ENCODE measurements at places on chromosomes 5 and 9. TPM values are rescaled to one million over a fixed set of nuclear protein-coding genes. Genes with fewer than 3 reads are reported as not detected.

CFAP77 gene
- not detected for total RNA-seq

RAB3C gene
- not detected for total RNA-seq

DNA sequence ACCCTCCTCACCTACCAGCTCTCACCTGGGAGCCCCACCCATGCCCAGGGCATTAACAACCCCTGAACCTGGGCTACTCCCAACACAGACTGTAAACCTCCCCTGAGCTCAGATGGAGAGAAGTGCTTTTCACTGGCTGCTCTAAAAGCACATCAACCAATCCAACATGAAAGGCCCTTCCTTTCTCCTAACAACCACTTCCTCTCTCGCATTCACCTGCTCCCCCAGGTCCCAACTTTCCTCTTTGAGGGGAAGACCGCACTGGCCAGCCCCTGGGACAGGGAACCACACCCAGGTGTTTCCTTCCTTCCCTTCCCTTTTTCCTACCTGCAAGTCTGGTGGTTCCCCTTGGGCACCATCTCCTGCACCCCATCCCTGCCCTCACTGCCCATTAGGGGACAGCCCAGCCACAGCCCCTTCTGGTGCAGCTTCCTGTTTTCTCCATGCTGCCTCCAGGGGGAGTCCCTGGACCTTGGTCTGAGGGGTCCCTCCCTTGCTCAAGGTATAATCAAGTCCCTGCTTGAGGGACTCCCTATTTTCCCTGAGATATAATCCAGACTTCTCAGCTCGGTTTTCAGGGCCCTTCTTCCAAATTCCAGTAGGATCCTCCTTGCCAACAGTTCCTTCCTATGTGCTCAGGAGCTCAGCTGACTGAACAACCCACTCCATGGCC, 30.5 kb upstream of the DAB2IP start:
- peak; percentile 29 for DNase-seq

PCYOX1L gene
- total RNA-seq, result 6.4 TPM

DNA sequence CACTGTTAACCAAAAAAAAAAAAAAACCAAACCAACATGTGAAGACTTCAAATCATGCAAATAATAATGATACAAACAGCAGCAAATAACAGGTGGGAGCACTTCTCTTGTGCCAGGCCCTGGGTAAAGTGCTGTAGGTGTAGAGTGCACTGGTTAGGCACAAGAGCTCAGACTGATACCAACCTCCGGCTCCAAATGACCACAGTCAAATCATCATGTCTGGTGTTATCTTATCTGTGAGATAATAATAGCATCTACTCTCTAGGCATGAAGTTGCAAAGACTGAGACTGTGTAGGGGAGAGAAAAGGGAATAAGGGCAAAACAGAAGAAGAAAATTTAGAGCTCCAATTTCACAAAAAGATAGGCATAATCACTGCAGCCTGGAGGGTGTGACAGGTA, 159.5 kb downstream of the ARL15 start:
- DNase-seq, result no peak

EQTN gene
- total RNA-seq, result not detected

GRCh38 chr5:52692039-52692438, 95.7 kb upstream of the ITGA1 start:
- DNase-seq, result peak; percentile 68

IFT74 gene
- total RNA-seq, result 15.5 TPM

DNA sequence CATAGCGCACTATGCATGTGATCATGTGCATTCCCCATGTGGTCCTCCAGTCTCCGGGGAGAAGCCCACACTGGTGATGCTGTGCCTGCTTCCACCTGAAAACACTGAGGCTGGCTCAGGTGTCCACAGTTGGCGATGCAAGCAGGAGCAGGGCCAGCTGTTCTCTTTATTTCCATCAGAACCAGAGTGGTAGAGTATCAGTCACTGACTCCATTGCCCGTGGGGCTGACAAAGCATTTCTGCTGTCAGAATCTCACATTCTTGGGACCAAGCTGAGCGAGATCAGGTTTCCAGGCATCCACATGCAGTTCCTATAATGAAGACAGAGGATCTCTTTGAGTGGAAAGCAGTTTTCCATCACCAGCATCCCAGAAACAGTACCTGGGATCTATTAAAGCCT, 52.5 kb downstream of the GADD45G start:
- DNase-seq, result no peak

PDGFRB gene
- 341 TPM for total RNA-seq

FOXD4L4 gene
- not detected for total RNA-seq

GRCh38 chr9:117887383-117887782, 183.2 kb downstream of the TLR4 start:
- no peak for DNase-seq

HSPB3 gene
- total RNA-seq, result 6.1 TPM

DNA sequence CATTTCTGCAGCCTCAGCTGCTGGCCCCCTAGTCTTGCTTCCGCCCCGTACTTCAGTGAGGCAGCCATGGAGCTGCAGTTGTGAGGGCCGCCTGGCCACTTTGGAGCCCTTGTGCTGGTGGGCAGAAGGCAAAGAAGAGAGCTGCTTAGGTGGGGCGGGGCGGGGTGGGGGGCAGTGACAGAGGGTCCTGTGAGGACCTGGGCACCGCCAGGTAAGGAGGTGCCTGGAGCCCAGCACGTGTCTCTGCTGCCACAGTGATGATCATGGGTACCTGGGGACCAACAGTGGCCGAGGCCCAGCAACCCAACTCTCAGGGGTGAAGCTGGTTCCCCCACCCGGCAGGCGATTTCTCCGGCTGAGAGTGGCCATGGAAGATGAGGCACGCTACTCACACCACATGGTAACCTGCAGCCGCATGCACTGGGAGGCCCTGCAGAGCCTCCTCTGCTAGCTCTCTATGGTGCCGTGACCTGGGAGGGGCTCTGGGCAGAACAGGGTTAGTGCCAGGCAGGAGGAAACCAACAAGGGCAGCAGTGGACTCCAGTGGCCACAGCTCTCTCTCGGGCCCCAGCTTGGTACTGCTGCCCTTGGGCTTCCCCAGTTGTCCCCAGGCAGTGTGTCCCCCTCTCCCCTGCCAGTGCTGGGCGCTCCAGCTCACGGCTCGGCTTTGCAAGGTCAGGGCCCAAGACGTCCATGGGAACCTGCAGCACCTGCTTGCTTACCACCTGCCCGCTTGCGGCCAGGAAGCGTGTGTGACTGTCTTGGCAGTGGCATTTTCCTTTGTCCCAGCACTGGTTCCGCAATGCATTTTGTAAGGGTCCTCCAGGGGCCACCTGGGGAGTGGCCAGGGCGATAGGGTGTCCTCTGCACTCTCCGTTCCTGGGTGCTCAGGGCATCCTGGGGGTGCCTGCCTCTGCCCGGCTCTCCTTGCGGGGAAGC, 24.0 kb downstream of the NDUFS6 start:
- no peak for DNase-seq

- no peak for DNase-seq
Observed at GRCh38 chr9:22514871-22515270, 68.2 kb downstream of the DMRTA1 start.

DNA sequence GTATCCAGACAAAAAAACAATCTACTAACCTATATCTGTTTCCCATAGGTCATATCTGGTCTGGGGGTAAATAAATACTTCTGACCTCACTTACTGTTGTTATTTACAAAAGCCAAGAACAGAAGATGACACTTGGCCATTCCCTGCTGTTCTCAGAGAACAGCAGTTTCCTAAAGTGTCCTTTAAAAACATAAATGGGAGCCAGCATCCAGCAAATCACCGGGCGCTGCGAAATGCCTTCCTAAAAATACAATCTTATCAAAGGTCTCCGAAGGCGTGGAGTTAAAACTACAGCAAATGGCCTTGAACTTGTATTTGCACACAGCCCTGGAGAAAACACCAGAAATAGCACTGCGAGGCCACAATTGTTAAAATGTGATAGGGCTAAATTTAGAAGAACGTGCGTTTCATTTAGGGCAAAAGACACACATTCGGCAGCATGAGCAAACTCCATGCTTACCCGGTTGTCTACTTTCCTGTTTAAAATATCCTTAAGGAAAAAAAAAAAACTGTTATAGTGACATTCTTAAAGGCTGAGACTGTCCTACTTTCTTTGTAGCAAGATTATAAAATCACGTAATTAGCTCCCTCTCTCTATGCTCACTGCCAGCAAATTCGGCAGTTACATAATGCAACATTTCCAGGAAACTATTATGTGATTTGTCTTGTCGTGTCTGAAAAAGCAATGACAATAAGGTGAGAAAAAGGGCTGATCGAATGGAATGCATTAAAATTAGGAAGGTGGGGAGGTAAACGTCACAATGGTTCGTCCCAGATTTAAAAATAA, 1.5 kb downstream of the NFIL3 start:
- peak; percentile 63 for DNase-seq

- DNase-seq, result no peak
Observed at GRCh38 chr5:42487077-42487476, 63.8 kb downstream of the GHR start.

All from fibroblast of villous mesenchyme (primary cell).